ENCODE measurements at places on chromosomes 13 and 19.
A peak's percentile ranks its signal among the peaks of the same experiment; 100 is the strongest.

- DNase-seq: no peak
Observed at GRCh38 chr13:95474992-95475391, 77.5 kb upstream of the CLDN10 start.

GRCh38 chr19:2488942-2489731 is 13.2 kb downstream of the GADD45B start:
- no peak for DNase-seq

DNA sequence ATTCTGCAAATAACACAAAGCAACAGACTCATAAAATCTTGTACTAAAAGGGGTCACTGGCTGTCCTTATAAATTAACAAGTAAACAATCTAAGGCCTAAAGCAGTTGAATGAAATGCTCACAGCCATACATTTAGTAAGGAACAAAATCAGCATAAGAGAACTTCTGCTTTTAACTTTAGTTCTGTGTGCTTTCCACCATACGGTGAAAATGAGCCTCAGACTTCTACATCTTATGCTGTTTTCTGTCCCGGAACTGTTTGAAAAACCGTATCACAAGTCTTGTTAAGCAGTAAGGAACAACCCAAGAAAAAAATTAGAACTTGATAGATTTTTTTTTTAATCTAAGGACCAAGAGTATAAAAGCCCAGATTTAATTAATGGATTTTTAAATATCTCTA is 549.1 kb upstream of the MIR17HG start:
- DNase-seq: no peak

GRCh38 chr13:39417643-39418042 is 185.3 kb downstream of the LHFPL6 start:
- peak; percentile 16 for DNase-seq

DNA sequence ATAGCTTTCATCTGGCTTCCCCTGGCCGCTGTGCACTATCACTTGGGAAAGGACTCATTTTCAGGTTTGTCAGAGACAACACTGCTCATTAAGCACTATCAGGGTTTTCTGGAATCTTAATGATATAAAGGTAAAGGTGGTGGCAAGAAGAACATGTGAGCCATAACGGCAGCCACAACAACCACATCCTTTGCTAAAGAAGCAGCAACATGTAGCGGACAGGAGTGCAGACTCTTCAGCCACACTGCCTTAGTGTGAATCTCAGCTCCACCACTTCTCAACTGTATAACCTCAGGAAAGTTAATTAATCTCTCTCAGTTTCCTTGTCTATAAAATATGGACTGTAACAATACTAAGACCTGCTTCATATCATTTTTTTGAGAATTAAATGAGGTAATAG is 24.1 kb upstream of the MIR17HG start:
- no peak for DNase-seq

- DNase-seq: no peak
Observed at GRCh38 chr13:79459906-79460305, 21.0 kb upstream of the NDFIP2 start.

DNA sequence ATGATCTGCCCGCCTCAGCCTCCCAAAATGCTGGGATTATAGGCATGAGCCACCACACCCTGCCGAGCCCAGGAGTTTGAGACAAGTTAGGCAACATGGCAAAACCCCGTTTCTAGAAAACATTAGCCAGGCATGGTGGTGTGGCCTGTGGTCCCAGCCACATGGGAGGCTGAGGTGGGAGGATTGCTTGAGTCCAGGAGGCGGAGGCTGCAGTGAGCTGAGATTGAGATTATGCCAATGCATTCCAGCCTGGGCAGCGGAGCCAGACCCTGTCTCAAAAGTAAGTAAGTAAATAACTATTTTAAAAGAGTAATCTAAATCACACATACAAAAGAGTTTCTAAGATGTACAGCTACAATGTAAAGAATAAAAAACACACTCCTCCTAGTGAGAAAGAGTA is 41.9 kb downstream of the SKA3 start:
- no peak for DNase-seq

- DNase-seq: no peak
Observed at GRCh38 chr19:16445238-16446107, 26.3 kb downstream of the EPS15L1 start.

- no peak for DNase-seq
Observed at GRCh38 chr19:28619816-28620429, 593.0 kb downstream of the UQCRFS1 start.

DNA sequence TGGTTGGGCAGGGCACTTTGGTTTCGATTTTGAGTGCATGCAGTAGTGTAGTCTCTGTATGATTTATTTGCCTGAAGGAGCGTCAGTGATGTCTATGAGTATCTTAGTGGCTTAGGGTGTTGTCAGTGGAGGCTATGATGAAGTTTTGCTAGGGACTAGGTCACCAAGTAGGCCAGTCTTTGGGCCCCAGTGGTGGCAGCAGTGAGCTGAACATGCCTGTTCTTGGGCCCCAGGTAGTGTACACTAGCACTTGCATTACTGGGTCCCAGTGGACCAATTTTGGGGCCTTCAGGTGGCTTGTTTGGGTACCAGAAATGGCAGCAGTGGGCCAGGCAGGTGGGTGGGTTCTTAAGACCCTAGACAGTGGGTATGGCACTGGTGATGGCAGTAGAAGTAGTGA is 598.7 kb upstream of the SPRY2 start:
- no peak for DNase-seq

DNA sequence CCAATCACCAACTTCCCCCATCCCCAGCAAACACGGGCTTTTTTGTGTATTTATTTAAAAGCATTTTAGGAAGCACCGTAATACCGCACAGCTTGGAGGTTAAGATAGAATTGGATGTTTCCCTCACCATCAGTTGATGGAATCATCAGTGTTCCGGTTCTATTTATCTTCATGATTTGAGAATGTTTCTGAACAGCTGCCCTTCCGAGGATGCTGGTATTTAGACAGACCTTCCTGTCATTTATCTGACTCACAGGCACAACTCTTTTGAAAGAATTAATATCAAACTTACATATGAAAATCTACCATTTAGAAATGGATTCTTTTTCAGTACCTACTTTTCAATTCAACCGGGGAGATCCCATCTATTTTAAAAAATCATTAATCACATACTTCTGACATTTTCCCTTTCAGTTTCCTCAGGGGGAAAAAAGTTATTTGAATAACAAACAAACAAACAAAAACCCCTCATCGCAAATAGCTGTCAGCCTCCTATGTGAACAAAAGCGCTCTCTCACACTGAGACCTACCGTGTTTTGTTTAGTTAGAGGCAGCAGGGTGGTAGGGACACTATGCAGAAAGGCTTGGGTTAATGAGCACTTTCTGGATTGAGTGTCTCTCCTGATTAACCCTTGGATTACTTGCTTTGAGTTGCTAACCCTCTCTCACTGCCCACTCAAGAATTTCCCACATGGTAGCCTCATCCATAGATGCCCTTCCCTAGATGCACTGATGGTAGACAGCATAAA is 189.3 kb downstream of the TM9SF2 start:
- DNase-seq: no peak

DNA sequence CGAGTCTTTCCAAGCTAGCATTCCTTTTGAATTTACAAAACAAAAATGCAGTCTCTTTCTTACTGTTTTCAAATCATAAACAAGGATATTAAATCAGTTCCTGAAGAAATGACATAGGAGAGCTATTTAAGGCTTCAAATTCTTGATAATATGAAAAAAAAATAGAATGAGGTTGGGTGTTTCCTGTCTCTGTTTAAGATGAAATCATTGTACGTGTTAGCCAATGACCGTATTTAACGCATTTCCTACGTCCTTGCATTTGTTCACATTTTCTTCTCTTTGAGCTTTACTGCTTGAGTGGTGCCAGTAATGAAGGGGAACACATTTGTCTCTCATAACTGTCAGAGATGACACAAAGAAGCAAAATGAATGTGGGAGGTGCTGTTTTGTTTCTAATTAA is 821.3 kb downstream of the DIAPH3 start:
- no peak for DNase-seq

GRCh38 chr13:44092078-44092970 is 212.6 kb downstream of the LACC1 start:
- no peak for DNase-seq

DNA sequence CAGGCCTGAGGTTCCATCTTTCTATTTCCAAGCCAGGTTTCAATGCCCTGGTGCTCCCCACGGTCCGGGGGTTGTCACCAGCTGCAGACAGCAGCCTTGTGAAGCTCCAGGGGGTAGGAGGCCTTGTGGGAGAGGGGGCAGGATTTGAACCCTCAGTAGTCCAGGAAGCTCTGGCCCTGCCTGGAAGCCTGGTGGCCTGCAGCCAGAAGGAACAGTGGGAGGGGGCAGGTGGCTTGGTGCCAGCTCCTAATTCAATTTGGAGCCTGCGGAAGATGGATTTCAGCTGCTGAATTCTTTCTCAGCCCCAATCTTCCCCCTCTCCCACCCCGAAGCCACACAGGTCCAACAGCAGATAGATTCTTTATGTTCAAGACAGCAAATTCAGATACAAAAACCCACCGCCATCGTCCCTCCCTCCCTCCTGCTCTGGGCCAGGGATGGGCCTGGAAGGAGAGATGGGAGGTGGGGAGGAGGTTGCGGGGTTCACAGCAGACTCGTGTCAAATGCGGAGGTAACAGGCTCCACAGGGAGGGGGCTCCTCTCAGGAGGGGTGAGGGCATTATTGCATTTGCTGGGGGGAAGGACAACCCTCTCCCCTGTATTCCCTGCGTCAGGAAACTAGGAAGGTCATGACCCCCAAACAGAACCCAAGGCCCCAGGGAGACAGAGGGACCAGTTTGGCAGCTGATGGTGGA is 2.4 kb upstream of the PTGER1 start:
- no peak for DNase-seq

- no peak for DNase-seq
Observed at GRCh38 chr19:1272423-1273262, 2.7 kb upstream of the FAM174C start.

DNA sequence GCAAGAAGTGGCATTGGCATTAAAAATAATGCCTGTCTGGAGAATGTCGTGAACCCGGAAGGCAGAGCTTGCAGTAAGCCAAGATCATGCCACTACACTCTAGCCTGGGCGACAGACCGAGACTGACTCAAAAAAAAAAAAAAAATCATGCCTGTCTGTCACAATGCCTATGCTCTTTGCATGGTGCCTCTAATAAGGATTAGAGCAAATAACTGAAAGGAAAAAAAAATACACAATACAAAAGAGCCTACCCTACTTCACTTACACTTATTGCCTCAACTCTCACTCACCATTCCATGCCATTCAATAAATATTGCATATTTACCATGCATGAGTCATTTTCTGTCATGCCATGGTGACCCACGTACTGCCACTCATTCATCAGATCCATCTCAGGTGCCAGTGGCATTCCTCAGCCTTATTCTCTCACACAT is 49.1 kb downstream of the TBC1D4 start:
- no peak for DNase-seq

- DNase-seq: no peak
Observed at GRCh38 chr19:10516064-10516385, 1.2 kb downstream of the S1PR5 start.

DNA sequence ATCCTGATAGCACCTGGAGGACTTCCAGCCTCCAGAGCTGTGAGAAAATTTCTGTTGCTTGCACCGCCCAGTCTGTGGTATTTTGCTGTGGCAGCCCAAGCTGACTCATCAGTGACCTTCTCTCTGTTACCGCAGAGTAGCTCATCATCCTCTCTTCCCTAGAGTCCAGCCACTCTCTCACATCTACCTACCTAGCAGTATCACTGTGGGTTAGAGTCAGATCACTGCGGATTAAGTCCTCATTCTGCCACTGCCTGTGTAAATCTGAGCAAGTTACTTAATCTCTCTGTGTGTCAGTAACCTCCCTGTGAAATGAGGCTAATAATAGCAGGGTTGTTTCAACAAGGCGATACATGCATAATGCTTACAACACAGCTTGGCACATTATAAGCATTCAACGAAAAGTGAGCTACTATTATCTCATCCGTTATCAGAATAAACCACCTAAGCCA is 40.3 kb upstream of the USPL1 start:
- DNase-seq: peak; percentile 78

DNA sequence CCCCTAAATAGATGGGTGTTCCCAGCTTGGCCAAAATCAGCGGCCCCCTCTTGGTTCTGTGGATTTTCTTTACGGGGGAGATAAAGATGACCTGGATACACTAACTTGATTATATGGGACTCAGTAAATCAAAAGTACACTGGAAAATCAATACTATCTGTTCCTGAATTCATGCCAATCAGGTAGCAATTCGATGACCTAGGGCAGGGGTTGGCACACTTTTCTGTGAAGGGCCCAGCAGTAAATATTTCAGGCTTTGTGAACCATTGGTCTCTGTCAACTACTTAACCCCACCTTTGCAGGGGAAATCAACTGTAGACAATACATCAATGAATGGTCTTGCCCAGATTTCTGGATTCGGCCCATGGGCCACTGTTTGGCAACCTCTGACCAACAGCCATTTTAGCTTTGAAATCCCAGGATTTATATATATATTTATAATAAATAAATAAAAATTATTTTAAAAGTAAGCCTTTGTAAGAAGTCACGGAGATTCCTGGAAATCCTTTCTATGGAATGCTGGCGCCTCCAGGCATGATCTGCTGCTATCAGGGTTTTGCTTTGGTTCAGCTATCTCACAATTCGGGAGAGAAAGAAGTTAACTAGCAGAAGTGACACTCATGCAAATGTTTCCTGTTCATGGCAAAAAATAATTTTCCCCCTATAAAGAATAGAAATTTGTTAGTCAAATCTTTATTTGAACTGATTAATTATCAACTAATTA is 32.8 kb downstream of the SLC15A1 start:
- DNase-seq: no peak

DNA sequence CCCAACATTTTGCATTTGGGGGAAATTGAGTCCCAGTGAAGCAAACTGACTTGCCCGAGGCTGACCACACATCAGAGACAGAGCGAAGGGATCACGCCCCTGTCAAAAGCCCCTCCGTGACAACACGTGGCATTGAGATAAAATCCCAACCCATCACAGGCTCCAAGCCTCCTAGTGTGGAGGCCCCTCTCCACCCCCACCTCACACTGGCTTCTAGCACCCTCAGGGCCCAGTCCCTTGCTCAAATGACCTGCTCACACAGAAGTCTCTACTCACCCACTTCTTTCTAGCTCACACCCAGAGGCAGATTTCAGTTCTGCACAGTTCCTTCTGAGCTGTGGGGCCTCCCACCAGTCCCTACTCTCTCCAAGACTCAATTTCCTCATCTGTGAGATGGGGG is 10.3 kb downstream of the HPN start:
- DNase-seq: no peak

- no peak for DNase-seq
Observed at GRCh38 chr19:10624585-10624984, 768 bp upstream of the SLC44A2 start.

GRCh38 chr13:27359199-27359821 is 65.1 kb upstream of the GTF3A start:
- DNase-seq: peak; percentile 57

DNA sequence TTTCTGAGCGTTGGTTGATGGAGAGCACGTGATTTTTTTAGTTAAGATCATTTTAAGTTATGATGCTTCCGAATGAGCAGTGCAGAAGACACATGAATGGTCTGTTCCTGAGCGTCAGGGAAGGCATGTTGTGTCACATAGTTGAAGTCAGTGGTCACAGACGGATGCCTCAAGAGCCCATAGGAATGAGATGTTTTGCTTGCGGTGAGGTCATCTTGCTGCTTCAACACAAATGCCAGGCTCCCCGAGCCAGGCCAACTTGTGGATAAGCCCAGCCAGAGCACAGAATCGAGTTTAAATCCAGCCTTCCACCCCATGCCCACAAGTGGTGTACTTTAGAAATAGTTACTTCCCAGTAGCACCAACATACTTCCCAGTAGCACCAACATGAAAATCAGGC is 5.4 kb downstream of the UPF3A start:
- DNase-seq: no peak
